Stimulated activated CD8-positive, alpha-beta memory T cell treated with anti-CD3 and anti-CD28 coated beads, Interleukin-7, amount 100 ng/mL, for 1 hour (primary cell): ENCODE measurements at places on chromosomes 11 and 22.

GRCh38 chr11:106077609-106078455, at the start of gene AASDHPPT:
Gene AASDHPPT (plus strand): TSS chr11:106077662. CDS start chr11:106077711, 49 bp downstream.
- no peak for DNase-seq

GRCh38 chr11:122977470-122978298, 4.0 kb downstream of the BSX start:
- no peak for DNase-seq

DNA sequence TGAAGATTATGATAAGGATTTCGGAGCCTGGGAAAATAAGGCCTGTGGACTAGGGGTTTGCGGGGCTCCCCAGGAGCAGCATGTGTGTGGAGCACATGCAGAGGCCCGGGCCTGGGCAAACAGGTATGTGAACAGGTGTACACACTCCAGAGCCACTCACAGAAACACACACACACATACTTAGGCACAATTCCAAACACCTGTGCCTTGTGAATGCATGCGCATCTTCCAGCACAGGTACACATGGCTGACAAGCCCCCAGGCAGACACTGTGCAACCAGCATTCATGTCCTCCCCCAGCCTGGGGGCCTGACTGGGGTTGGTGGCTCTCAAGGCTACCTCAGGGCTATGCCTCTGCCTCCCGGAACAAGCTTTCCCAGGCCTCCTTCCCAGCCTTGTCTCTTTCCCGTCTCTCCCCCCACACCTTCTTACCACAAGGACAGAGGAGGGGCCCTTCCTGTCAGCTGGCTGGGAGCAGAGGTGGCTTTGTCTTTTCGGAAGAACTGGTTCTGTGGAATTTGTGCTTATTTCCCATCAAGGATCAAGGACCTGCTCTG, 2.6 kb upstream of the P2RY6 start:
- DNase-seq: no peak

DNA sequence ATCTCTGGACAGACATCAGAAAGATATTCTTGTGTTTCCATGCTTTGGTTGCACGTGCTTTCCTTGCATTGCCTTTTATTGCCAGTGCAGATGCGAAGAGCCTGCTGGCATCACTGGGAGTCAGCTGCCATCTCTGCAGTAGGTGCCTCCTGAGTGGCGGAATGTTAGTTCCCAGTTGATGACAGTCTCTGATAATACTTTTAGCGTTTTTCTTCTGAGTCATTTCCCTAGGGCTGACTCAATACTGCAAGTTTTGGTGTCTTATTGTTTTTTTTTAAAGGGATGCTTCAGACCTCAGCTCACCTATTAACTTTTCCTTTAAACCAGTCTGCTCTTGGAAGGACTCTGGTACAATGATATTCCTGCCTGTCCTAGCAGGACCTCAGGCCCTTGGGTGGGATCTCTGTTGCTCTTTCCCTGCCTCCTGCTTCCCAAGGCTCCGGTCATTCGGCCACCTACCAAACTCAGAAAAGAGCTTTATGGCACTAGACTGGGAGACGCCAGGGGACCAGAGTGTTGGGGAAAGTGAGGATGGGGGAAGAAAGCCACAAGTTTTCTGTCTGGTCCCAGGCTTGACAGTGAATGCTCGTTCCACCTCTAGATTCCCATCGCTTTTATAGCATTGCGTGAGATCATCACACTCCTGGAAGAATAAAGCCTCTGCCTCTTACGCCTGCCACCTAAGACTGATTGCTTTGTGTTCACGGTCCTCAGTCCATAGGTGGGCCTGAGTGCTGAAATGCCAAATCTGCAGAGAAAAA, 308.7 kb downstream of the DDX10 start:
- no peak for DNase-seq

GRCh38 chr22:37018086-37018814, 997 bp downstream of the TST start:
- no peak for DNase-seq

DNA sequence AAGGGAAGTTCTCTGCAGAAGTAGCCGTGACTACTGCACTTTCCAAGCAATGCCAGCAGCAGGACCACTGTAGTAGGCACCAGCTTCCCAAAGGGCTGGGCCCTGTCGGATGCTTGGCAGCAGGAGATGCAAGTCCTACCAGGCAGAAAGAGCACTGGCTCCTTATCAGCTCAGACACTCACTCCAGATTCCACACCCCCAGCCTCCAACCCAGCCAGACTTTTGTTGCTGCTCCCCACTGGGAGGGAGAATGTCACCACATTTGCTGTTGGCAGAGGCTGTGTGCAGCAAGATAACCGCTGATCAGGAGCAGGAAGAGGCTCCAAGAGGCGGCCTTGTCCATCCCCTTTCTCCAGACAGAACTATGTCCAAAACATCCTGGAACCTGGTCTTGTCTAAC, 118.7 kb downstream of the C11orf58 start:
- DNase-seq: no peak
